NCI-H1930 (cell line): ENCODE measurements at places on chromosomes 2 and 18.

DNA sequence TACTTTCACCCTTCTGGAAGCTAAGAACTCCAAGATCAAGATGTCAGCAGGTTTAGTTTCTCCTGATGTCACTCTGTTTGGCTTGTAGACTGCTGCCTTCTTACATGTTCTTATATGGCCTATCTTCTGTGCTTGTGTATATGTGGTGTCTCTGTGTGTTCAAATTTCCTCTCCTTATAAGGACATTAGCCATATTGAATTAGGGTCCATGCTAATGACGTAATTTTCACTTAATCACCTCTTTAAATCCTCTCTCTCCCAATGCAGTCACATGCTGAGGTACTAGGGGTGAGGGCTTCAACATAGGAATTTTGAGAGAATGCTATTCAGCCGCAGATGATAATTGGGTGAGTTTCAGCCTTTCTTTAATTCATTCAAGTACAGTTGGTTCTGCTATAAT, 458.3 kb upstream of the SYT4 start:
- no peak for DNase-seq

DNA sequence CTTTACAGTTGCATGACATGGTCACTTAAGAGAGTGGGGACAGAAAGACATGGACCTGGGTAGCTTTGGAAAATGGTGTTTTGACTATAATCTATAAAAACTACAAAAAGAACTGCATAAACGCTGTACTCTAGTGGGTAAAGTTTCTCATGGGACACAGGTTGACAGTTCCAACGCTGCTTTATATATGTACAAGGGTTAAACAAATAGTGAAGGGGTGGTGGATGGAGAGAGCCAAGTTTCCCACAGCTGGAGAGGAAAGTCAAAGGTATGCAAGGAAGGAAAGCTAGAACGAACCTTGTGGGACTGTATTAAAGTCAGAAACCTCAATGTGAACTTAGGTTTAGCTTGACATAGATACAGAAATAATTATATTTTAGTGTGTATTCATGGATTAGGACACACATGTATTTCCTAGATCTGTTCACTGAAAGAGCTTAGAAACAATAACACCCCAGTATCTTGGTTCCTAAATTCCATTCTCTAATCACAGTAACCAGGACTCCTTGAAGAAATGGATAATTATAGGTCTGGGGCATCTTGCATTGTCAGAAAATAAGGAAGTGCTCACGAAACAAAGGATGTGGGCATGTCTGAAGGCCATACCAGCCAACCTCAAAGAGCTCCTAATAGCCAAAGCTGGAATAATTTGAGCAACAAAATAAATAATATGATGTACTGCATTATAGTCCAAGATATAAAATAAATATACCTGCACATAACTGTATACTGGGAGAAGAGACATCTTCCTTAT, 28.8 kb downstream of the TANC1 start:
- DNase-seq: no peak

DNA sequence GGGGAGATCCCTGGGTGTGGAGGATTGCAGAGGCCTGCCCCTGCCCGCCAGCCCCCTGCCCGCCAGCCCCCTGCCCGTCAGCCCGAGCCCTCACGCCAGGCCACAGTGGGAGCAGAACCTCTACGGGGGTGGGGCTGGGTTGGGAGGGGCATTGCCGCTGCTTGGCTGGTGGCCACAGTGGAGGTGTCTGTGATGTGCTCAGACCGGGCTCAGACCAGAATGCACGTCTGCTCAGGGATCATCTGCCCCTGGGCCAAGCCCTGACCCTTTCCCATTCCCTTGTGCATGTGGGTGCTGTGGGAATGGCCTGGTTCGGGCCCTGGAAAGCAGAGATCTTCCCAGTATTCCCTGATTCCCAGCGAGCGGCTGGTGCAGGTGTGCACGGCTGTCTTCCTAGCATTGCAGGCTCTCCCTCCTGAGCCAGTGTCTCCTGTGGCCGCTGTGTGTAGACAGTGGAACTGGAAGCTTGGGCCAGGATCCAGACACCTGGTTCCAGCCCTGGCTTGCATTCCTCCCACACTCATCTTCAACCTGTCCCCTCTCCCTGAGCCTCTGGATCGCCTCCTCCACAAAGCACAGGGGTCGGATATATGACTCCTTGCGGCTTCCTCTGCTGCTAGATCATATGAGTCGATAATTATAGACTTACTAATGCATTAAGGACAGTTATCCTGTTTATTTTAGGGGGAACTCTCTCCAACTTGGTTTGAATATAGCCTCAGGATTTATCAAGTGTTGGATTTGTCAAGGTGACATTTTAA, 161.6 kb downstream of the LDLRAD4 start:
- no peak for DNase-seq

GRCh38 chr2:126221506-126221905, 434.5 kb upstream of the GYPC start:
- no peak for DNase-seq

GRCh38 chr2:20423847-20424246, 23.0 kb upstream of the RHOB start:
- no peak for DNase-seq

- DNase-seq: no peak
These were observed 253.1 kb downstream of the TCF4 start for GRCh38 chr18:55334875-55335274.

DNA sequence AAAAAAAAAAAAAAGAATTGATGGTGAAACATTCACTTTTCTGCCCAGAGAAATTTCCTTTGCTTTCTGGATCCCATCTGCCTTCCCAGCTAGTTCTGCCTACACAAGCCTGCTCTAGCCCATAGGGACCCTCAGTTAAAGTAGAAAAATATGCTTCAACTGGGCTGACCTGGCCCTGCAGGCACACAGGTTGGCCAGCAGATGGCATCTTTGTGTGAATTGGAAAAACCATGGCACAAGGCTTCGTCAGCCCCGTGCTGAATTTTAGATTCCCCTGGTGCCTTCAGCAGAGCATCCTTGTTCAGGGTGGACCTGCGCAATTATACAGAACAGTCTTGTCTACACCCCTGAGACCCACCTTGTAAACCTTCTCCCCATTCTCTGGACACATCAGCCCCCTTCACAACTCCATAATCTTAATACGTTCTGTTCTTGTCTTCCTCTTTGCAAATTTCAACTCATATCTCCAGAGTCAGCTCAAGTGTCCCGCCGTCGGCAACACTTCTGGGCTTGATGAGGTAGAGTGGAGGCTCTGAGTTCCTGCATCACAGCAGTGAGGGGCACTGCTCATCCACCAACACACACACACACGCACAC, 114.5 kb downstream of the INSIG2 start:
- no peak for DNase-seq

GRCh38 chr2:234911271-234911670, 40.5 kb upstream of the SH3BP4 start:
- no peak for DNase-seq

- DNase-seq: no peak
These were observed 90.6 kb upstream of the MBOAT2 start for GRCh38 chr2:9094117-9094516.

DNA sequence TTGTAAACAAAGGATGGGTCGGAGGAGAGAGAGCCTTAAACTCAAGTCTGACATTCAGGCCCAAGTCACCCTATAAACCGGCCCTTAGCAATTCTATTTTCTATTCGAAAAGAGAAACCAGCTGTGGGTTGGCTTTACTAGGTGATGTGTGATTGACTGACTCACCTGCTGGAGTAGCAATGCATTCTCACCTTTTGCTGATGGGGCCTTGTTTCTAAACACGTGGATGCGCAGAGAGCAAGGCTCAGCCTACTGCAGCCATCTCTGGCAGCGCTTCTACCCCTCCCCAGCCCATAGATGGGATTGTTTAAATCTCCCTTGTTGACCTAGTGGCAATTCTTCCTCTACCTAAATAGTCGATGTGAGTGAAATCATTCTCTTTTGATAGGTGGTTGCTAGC, 138.5 kb downstream of the MEIS1 start:
- DNase-seq: no peak

DNA sequence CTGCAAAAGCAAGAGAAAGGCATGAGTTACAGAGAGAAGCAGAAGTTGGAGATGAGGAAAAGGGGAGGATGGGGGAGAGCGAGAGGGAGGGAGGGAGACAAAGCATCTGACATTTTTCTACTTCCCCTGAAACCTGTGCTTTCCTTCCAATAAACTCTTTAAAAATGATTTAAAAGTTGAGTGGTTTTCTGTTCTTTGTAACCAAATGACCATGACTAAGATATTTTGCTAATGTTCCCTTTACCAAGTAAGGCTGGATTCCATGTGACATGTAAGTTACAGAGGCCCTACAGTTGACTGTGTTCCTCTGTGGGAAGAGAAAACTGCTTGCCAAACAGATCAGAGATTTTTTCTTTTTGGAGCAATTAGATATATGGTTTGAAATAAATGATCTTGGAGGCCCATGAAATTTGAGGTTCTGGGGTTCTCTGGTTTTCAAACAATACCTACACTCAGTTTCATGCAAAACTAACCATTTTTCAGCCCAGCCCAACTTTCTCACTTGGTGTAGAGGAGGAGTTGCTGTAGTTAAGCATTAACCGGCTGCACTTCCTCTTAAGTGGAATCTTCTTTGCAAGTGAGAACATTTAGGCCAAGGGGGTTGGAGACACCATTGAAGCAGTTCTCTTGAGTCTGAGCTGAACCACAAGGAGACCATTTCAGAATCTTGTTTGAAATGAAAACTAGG, 34.5 kb downstream of the INSIG2 start:
- no peak for DNase-seq

DNA sequence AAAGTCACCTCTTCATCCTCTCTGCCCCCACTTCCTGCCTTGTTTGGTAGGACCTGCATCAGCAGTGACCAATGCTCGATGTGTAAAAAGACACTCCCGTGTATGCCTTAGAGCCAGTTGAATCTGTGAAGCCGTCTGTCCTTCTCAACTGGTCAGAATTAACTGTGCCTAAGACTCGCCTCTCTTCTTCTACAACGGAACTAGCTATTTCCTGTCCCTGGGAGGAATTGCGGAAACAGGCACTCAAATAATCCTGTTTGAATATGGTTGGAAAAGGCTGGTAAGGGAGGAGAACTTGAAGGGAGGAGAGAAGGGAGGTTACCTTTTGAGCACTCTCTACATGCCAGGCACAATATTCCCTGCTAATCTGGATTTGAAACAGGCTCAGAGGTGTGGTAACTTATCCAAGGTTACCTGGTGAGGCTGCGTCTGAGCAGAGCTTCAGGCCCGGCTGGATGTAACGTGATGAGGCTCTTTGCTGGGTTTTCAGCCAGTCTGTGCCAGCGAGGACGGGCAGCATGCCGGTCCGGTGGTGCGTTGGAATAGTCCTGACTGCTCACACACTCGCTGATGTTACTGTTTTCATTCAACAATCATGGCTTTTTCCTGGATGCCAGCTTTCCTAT, 127.0 kb downstream of the FAM168B start:
- no peak for DNase-seq

- no peak for DNase-seq
These were observed 40.9 kb downstream of the UGP2 start for GRCh38 chr2:63882395-63883105.

GRCh38 chr2:225379856-225380255, 19.7 kb upstream of the NYAP2 start:
- no peak for DNase-seq

DNA sequence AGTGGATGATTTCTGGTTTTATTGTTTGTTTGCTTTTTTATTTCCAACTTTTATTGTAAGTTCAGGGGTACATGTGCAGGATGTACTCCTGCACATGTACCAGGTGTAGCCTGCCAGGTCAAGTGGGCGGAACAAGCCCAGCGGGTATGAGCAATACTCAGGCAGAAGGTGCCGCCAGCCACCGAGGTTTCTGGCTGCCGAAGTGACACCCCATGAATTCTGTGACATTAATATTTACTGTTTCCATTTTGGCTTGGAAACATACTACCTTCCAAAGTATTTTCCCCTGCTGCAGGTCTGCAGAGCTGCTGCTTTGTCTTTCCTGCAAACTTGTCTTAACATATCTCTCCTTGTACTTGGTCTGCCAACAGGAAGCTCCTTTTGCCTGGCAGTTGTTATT, 78.5 kb downstream of the PTPN4 start:
- no peak for DNase-seq

GRCh38 chr18:46042571-46043123, 29.4 kb downstream of the PSTPIP2 start:
- no peak for DNase-seq

DNA sequence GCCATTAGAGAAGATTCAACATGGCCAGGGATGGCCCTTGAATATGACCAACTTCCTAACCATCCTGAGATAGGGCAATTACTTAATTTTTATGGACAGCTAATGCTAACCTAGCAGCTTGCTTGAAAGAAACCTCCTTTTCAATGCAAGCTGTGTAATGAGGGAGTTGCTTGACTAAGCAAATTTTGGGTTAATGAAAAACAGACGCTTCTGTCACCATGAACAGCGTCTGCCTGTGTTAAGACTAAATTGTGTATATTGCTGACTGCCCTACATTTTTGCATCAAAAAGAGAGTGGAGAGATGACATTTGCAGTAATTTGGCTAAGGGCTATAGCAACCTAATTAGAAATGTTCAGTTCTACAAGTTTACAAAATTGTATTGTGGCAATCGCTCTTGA, 319.2 kb upstream of the LRATD1 start:
- DNase-seq: no peak

GRCh38 chr2:101375653-101376052, 11.7 kb downstream of the CREG2 start:
- no peak for DNase-seq

GRCh38 chr2:241505086-241505780, 3.2 kb downstream of the STK25 start:
- DNase-seq: no peak

- no peak for DNase-seq
These were observed 41.1 kb downstream of the LIMS1 start for GRCh38 chr2:108575132-108575966.

- no peak for DNase-seq
These were observed 61.8 kb downstream of the CDH20 start for GRCh38 chr18:61394983-61395382.

DNA sequence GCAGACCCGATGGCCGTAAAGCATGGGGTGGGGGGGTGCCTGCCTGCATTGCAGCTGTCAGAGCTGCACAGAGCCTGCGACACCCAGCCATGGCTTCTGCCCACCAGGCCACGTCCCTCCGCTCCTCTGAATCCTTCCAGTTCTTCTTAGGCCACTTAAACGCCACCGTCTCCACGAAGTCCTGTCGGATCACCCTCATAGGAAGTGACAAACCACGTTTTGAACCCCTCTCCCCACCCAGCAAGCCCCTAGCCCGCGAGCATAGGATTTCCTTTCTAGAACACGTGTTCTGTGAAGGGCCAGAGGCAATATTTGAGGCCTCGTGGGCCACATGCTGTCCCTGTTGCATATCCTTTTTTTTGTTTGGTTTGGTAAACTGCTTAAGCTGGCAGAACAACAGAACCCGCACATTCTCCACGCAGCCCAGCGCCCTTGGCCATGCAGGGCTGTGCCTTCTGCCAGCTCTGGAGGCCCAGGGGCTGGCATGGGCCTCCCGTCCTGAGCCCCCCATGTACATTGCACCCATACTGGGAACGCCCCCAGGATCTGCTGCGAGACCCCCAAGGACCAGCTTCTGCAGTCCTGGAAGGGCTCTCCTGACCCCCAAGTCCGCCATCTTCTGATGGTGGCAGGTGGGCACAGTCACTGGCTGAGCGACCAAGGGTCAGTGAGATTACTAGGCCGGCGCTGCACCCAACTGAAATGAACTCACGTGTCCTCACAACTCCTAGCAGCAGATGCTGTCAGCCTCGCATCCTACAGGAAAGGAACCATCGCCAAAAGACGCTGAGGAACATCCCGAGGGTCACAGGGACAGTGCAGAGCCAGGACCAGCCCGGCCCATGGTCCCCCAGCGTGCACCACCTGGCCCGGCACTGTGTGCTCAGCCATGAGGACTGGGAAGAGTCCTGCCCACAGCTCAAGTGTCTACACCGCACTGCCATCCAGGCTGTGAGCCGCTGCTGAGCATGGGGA, 35.1 kb downstream of the ADI1 start:
- DNase-seq: no peak
